ENCODE measurements at places on chromosomes 3 and 15. TPM values are rescaled to one million over a fixed set of nuclear protein-coding genes. Genes with fewer than 3 reads are reported as not detected.

DNA sequence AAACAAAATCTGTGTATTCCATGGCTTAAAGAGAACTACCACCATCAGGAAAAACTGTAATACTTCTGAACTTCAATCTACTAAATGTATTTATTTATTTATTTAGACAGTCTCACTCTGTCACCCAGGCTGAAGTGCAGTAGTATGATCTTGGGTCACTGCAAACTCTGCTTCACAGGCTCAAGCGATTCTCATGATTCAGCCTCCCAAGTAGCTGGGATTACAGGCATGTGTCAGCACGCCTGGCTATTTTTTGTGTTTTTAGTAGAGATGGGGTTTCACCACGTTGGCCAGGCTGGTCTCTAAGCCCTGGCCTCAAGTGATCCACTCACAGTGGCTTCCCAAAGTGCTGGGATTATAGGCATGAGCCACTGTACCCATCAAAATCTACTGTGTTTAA, 202.3 kb upstream of the POU1F1 start:
- DNase-seq: peak; percentile 18

DNA sequence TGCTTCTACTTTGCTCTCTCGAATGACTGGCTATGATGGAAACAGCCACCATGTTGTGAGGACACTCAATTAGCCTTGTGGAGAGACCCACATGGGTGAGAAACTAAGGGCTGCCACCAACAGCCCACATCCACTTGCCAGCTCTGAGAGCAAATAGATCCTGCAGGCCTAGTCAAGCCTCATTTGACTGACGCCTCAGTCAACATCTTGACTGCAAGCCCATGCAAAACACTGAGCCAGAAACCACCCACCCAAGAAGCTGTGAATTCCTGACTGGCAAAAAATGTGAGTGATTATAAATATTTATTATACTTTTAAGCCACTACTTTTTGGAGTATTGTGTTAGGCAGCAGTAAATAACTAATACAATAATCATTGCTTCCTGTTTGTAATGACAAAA, 58.4 kb downstream of the NOX5 start:
- no peak for DNase-seq

- DNase-seq: peak; percentile 55
Observed at GRCh38 chr3:86995537-86995936, 4.6 kb upstream of the VGLL3 start.

DNA sequence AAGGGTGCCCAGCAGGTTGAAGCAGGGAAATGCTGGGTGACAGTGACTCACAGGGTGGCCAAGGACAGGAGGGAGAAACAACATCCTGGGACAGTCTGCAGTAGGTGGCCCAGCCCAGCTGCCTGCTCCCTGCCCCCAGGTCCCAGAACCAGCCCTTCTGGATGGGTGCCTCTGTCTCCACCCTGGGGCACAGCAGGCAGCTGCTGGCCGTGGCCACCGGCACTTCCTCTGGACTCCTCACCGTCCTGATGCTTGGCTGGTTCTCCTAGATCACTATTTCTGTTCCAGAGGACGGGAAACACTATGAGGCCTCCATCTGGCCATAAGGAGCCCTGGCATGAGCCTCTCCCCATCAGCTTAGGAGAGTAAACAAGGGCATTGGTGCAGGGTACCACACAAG, 258.9 kb downstream of the XXYLT1 start:
- DNase-seq: no peak

- DNase-seq: peak; percentile 32
Observed at GRCh38 chr15:80693682-80694610, 1.2 kb upstream of the ABHD17C start.

DNA sequence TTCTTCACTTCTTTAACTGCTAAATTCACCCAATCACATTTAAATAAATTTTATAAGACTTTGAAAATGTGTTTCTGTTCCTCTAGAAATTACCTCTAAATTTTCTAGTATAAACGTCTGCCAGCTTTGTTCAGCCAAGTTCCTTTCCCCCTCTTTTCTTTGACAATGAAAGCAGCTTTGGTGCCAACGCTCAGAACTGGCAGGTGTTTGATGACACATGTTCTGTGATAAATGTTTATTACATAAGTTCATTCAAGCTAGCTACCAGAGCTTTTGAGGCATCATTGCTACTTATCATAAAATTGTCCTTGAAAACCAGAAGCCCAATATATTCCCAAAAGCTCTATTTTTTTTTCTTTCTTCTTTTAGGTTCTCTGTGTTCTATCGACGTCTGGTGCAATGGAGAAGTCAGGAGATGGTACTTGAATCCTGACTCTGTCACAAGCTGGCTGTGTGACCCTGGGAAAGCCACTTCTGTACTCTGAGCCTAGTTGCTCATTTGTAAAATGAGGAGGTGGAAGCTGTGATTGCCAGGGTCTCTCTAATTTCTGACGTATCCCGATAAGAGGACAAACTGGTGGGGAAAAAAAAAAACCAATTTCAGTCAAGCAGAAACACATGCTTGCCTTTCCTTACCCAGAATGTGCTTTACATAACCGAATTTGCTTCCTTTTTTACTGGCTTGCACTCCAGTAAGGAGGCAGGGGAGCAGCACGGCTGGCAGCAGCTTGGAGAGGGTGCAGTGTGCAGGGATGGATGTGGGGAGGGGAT, 187.1 kb upstream of the LPP start:
- DNase-seq: no peak

GRCh38 chr3:99809565-99809964, 8.1 kb upstream of the CMSS1 start:
- DNase-seq: no peak

DNA sequence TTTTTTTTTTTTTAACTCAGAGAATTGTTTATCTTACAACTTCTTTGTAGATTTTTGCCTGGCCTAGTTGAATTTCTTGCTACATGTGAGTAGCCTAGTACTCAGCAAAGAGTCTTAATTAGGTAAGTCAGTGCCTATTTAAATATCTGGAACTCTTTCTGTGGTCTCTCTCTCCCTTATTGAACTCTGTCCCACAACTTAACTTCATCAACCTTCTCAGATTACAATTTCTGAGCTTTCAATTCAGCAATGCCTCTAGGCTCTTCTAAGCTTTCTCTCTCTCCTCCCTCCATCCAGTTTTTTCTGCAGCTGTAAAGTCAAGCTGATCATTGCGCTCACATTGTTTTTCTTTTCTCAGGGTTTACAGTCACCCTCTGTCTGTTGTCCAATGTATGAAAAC, 517.6 kb upstream of the ROBO1 start:
- peak; percentile 4 for DNase-seq

Gene CYP8B1
- not detected for total RNA-seq

Gene GNL3
- 126 TPM for total RNA-seq

Measured in foreskin keratinocyte (primary cell).